ENCODE measurements at places on chromosomes 1 and 21.

DNA sequence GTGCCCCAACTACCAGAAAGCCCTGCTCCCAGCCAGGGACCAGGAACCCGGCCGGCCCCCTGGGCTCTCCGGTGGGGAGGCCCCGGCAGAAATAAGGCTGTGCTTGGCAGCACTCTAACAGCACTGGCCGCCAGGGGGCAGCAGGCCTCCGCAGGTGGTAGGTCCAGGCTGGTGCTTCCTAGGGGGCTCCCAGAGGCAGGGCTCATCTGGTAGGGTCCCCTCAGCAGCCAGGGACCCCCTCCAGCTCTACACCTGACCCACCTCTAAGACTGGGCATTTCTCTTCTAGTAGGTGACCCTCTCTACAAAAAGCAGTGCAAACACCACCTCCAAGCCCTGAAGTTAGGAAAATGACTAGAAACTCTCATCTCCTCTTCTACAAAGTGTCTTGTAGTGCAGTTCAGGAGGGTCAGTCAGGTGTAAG is 85.6 kb downstream of the STUM start:
- peak; percentile 77 for DNase-seq

DNA sequence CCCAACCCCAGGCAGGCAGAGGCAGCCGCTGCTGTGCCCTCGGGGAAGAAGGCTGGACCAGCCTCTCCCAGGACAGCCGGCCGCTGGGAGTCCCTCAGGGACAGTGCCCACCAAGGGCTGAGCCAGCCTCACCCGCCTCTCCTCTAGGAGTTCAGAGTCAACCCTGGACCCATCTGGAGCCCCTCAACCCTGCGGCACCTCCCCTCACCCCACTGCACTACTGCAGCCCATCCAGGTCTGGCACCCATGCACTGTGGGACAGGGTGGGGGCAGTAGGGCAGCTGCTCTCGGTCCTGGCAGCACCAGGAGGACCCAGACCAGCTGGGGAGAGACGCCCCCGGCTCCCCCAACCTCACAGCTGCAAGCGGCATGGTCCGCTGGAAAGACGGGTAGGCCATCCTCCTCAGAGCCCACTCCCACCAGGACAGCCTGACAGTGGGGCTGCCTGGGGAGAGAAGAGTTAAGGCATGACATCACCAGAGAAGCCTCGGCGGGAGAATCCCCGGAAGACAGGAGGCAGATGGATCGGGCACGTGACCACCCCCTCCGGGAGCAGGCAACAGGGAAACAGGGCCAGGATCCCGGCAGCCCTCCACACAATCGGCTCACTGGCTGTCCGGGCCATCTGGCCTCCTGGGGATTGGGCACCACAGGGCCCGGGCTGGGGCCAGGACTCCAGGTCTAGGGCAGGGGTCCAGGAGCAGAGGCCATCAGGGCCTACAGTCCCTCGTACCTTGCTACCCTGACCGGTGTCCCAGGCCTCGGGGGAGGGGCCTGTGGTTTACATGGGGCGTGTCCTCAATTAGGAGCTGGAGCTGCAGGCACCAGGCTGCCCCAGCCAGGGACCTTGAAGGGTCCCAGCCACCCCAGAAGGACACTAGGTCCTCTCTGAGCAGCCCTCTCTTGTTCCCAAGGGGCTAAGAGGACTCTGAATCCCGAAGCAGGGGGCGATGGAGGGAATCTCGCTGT is 3.1 kb downstream of the ACAP3 start:
- DNase-seq, result no peak

DNA sequence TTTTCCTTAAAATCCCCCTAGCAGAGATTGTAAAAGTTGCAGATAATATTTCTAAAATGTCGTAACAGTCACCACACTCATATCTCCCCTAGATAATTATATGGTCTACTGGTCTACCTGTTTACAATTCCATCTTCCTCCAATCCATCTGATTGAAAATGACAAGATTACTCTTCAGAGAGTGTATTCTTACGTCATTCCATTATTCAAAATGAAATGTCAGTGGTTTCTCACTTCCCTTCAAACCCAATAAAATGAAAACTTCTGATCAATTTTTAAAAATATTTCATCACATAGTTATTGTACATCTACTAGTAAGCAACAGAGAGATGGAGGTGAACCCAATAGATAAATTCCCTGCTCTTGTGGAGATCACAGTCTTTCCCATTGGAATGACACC is 202.2 kb upstream of the C8B start:
- no peak for DNase-seq

DNA sequence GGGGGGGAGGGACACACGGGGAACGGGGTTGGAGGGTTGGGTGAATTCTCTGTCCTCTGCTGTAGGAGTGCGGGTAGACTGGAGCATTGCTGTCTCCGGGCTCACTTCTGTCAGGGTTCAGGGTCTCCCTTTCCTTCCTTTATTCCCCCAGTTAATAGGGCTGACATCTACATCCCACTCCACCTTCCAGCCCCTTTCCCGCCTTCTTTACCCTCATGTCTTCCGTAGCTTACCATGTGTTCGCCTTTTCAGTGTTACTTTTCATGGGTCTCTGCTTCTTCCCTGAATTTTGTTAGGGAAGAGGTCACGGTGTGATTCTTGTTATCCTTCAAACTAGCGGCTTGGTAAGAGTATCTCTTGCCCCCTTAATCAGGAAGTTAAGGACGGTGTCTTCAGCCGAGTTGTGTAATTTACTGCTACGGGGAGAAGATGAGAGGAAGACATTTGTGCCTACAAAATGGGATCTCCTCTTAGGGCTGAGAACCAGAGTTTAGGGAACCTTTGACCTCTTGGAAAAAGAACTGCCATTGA is 917 bp downstream of the RAP1A start:
- DNase-seq, result no peak

GRCh38 chr1:49160677-49161076 is 384.0 kb upstream of the BEND5 start:
- no peak for DNase-seq
